ENCODE measurements at places on chromosomes 2 and 18.

DNA sequence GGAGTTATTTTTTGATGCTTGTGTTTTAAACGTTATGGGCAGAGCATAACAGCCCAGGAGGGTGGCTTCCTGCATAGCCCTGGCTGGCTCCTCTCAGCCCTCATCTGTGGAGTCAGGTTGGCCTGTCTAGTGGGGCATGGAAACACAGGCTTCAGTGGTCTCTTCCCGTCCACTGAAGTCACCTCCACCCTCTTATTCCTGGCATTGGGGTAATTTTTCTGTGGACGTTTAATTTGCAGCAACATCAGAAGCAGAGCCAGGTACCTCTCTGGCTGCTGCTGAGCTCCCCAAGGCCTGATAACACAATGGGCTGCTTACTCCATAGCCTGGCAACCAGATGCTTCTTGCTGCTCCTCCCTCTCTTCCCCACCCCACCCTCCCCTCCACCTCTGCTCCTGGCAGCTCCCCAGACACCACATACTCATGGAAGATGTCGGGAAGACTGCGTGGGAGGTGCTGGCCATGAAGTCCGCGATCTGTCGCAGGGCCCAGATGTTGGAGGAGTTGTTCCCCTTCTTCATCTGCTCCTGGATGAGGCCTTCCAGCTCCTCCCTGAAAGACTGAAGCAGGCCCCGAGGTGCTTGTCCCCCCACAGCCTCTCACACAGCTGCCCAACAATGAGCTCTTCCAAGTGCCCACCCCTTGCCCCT, 64.0 kb downstream of the ADD2 start:
- peaks cover 9% of the 10 kb centered on the region for H3K4me1 ChIP-seq
- H3K4me3 ChIP-seq: no peak overlapping the region
- DNase-seq: no peak
- H3K36me3 ChIP-seq: peaks cover 16% of the 10 kb centered on the region
- H3K27ac ChIP-seq: no peak overlapping the region
- H3K27me3 ChIP-seq: no peaks in the 10 kb centered on the region

GRCh38 chr2:128654408-128654807, 335.7 kb upstream of the HS6ST1 start:
- peak; percentile 33 for DNase-seq
- no peaks in the 10 kb centered on the region for H3K27me3 ChIP-seq
- no peaks in the 10 kb centered on the region for H3K36me3 ChIP-seq
- H3K27ac ChIP-seq: peak overlapping the region; percentile 80

DNA sequence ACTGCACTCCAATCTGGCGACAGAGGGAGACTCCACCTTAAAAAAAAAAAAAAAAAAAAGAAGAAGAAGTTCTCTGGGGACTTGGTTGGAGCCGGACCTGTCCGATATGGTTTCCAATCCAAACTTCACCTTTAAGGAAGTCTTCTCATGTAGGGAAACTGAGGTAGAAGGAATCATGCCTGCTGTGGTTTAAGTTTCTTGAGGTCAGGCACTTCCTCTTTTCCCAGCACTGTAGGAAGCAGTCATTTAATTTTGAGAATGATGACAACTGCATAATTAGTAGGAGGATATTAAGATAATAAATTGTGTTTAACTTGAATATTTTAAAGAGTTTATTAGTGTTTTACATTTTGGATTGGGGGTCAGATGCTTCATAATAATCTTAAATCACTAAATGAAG, 62.9 kb downstream of the KCNE4 start:
- H3K4me3 ChIP-seq: no peak overlapping the region
- H3K27ac ChIP-seq: no peak overlapping the region
- no peaks in the 10 kb centered on the region for H3K36me3 ChIP-seq
- no peaks in the 10 kb centered on the region for H3K4me1 ChIP-seq
- no peak for DNase-seq

DNA sequence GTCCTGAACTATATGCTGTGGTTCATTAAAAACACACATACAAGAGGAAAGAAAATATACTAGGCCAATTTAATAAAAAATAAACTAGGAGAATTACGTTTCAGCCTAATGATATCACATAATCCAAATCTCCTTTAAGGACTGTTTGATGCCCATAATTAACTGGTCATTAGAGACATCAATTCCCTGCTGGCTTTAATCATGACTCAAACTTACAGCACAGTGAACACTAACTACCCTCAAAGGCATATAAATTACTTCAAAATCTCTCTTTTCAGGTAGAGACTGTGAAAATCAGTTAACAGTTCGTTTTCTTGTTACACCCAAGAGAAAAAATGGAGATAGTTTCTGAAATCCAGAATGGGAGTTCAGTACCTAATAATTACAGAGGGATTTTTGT, 567.4 kb downstream of the CBLN2 start:
- no peak overlapping the region for H3K4me3 ChIP-seq
- DNase-seq: no peak
- no peaks in the 10 kb centered on the region for H3K36me3 ChIP-seq
- H3K27ac ChIP-seq: no peak overlapping the region

DNA sequence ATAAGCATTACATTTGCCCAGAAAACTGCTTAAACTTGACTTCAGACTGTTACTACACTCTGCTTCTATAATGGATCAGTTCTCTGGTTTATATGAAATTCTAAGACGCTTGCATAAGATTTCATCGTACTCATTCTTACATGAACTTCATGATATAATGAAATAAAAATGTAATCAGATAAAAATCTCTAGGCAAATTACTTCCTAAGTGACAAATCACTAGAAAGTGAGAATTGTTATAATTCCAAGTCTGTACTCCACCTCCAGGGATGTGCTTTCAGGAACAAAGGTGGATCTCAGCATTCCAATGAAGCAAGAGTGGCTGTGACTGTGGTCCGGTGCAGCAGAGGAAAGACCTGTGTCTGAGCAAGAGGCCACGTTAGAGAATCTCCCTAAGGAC, 226.2 kb downstream of the PIEZO2 start:
- H3K27ac ChIP-seq: no peak overlapping the region
- H3K27me3 ChIP-seq: peaks cover 7% of the 10 kb centered on the region
- no peaks in the 10 kb centered on the region for H3K4me1 ChIP-seq
- H3K36me3 ChIP-seq: no peaks in the 10 kb centered on the region
- no peak overlapping the region for H3K4me3 ChIP-seq

DNA sequence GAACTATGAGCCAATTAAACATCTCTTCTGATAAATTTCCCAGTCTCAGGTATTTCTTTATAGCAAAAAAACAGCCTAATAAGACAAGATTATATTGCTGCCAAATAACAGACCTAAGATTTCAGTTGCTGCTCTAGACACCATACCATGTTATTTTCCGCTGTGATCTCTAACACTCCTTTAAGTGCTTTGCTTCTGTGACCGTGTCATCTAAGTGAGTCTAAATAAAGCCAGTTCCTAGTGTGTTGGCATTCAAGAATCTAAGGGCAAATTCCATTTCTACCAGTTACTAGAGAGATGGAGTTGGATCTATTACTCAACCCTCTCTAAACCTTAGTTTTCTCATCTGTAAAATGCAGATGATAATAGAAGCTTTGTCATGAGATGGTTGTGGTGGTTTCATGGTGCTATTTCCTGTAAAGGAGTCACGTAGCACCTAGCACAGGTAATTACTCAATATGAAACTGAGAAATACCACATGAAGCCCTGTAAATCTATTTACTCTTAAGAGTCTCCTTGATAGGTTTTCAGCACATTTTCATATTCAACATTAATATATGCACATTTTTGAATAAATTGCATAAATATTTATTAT, 40.5 kb downstream of the SPHKAP start:
- no peak overlapping the region for H3K27ac ChIP-seq
- no peaks in the 10 kb centered on the region for H3K36me3 ChIP-seq
- no peaks in the 10 kb centered on the region for H3K27me3 ChIP-seq
- no peak overlapping the region for H3K4me3 ChIP-seq

DNA sequence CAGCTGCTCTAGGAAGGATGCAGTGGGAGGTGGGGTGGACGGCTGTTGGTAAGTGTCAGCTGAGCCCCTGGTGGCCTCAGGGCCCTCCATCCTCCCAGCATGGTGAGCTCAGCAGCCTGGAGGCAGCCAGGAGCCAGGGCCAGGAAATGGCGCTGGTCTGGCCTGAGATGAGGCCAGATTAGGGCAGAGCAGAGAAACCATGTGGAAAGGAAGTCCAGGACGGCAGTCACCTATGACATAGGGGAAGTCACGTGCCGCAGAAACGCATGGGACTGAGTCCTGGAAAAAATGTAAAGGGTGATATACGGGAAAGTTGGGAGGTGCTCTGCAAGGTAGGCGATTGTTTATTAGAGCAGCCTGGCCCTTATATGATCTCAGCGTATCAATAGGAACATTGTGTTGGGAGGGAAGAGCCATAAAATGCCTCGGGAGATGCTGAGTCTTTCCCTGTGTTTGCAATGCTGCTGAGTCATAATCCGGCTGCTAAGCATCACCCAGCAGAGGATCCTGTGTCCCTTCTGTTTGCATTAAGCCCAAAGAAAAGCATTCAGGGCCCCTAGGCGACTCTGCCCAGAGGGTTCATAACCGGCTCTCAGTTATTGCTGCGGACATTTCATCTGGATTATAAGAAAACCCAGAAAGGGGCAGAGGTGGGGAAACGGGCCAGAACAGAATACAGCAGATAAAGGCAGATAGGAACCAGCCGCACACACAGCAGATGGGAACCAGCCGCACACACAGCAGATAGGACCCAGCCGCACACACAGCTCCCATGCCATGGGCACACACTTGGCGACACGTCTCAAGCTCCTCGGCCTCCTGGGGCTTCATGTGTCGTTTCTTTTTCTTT, 30.3 kb upstream of the B3GNT7 start:
- peaks cover 21% of the 10 kb centered on the region for H3K4me1 ChIP-seq
- no peaks in the 10 kb centered on the region for H3K27me3 ChIP-seq
- H3K4me3 ChIP-seq: no peak overlapping the region
- no peak overlapping the region for H3K27ac ChIP-seq
- DNase-seq: no peak
- peaks cover 26% of the 10 kb centered on the region for H3K36me3 ChIP-seq

DNA sequence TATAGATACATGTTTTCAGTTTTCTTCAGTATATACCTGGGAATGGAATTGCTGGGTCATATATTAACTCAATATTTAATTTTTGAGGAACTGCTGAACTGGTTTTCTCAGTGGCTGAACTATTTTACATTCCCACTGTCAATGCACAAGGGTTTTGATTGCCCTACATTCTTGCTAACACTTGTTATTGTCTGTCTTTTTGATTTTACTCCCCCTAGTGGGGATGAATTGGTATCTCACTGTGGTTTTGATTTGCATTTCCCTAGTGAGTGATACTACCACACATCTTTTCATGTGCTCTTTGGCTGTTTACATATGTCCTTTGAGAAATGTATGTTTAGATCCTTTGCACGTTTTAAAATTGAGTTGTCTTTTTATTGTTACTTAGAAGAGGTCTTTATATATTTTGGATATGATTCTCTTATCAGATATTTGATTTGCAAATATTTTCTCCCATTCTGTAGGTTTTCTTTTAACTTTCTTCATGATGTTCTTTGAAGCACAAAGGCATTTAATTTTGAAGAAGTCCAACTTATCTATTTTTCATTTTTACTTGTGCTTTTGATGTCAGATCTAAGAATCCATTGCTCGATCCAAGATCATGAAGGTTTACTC, 36.2 kb downstream of the ASB1 start:
- H3K4me1 ChIP-seq: peaks cover 3% of the 10 kb centered on the region
- H3K4me3 ChIP-seq: no peak overlapping the region
- no peak overlapping the region for H3K27ac ChIP-seq
- peaks cover 3% of the 10 kb centered on the region for H3K36me3 ChIP-seq
- H3K27me3 ChIP-seq: no peaks in the 10 kb centered on the region
- no peak for DNase-seq

DNA sequence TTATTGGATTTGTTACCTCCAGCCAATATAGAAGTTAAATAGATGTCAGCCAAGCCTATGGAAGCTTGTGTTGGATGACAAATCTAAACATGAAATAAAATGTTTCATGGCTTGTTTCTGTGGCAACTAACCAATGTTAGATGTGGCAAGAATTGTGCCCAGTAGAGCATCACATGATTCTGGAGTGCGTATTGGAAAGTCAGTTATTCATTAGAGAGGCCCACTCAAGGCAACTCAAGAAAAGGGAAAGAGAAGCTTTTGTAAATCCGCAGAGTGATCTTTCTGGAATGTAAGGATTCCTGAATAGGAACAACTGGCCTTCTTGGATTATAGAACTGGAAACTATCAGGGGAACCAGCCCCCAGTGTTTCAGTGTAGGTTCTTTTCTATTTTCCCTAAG, 162.9 kb downstream of the TMEM247 start:
- DNase-seq: no peak
- no peak overlapping the region for H3K4me3 ChIP-seq
- H3K36me3 ChIP-seq: peaks cover 28% of the 10 kb centered on the region
- H3K27ac ChIP-seq: no peak overlapping the region

- DNase-seq: peak; percentile 13
- H3K27ac ChIP-seq: no peak overlapping the region
- H3K27me3 ChIP-seq: peaks cover 31% of the 10 kb centered on the region
- no peaks in the 10 kb centered on the region for H3K4me1 ChIP-seq
Observed at GRCh38 chr2:222960126-222960525, 91.9 kb upstream of the KCNE4 start.

- no peaks in the 10 kb centered on the region for H3K27me3 ChIP-seq
- no peaks in the 10 kb centered on the region for H3K4me1 ChIP-seq
- no peak for DNase-seq
- H3K27ac ChIP-seq: no peak overlapping the region
- no peaks in the 10 kb centered on the region for H3K36me3 ChIP-seq
Observed at GRCh38 chr2:67234440-67234839, 162.7 kb upstream of the ETAA1 start.

- no peak for DNase-seq
- peaks cover 2% of the 10 kb centered on the region for H3K36me3 ChIP-seq
- H3K27ac ChIP-seq: no peak overlapping the region
- H3K4me1 ChIP-seq: peaks cover 5% of the 10 kb centered on the region
Observed at GRCh38 chr2:25029183-25029554, 12.7 kb upstream of the EFR3B start.

- no peak for DNase-seq
- no peaks in the 10 kb centered on the region for H3K36me3 ChIP-seq
- H3K4me1 ChIP-seq: no peaks in the 10 kb centered on the region
Observed at GRCh38 chr2:84636080-84636971, 120.0 kb downstream of the DNAH6 start.

- no peak overlapping the region for H3K27ac ChIP-seq
- H3K27me3 ChIP-seq: peaks cover 29% of the 10 kb centered on the region
- no peak for DNase-seq
- peaks cover 3% of the 10 kb centered on the region for H3K36me3 ChIP-seq
- H3K4me3 ChIP-seq: no peak overlapping the region
Observed at GRCh38 chr2:69689969-69690368, 46.4 kb upstream of the AAK1 start.

- H3K27me3 ChIP-seq: peaks cover 3% of the 10 kb centered on the region
- H3K4me1 ChIP-seq: no peaks in the 10 kb centered on the region
- no peak overlapping the region for H3K27ac ChIP-seq
Observed at GRCh38 chr2:231348704-231349373, 46.7 kb upstream of the B3GNT7 start.

Data from stimulated activated naive B cell treated with anti-CD40 and anti-IgM and Interleukin-4, amounts not matched to agents 10 μg/mL and 1 μg/mL and 100 μg/mL, for 72 hours (primary cell).